Left kidney (tissue), 8 donors: ENCODE measurements at places on chromosomes 5 and 9. TPM values are rescaled to one million over a fixed set of nuclear protein-coding genes. Genes with fewer than 3 reads are reported as not detected.

The PCDHA9 gene
- 0.03 TPM for polyA plus RNA-seq

- DNase-seq: no peak
These were observed 1045.8 kb upstream of the DMAC1 start for GRCh38 chr9:8845376-8845775.

The KCTD16 gene
- 2.9 TPM for polyA plus RNA-seq

GRCh38 chr9:108469654-108470053 is 386.1 kb downstream of the ACTL7B start:
- no peak for DNase-seq

The QRFP gene
- polyA plus RNA-seq: 0.30 TPM

The SUSD3 gene
- 6.9 TPM for polyA plus RNA-seq

DNA sequence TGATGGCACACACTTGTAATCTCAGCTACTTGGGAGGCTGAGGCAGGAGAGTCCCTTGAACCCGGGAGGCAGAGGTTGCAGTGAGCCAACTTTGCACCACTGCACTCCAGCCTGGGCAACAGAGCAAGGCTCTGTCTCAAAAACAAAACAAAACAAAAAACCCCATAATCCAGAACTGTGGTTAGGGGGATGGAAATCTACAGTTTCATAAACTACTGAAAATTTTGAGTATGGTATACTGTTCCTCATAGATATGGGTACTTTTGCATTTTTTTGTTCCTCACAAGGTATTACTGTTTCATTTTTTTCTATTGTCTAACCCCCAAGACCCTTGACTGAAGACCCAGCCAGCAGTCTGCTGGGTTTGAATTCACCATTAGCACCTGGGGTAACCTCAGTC is 52.2 kb upstream of the MAP3K1 start:
- DNase-seq: no peak

- DNase-seq: no peak
These were observed 192.4 kb downstream of the OLFM1 start for GRCh38 chr9:135279834-135280393.
